ENCODE measurements at places on chromosomes 7 and 10. TPM values are rescaled to one million over a fixed set of nuclear protein-coding genes. Genes with fewer than 3 reads are reported as not detected.
A peak's percentile ranks its signal among the peaks of the same experiment; 100 is the strongest.

The AOC1 gene
- polyA plus RNA-seq = 190 TPM

The LIPF gene
- 7.6 TPM for polyA plus RNA-seq

The ASL gene
- 153 TPM for polyA plus RNA-seq

The TDRD1 gene
- polyA plus RNA-seq = 0.28 TPM

The CRYGN gene
- 0.07 TPM for polyA plus RNA-seq

DNA sequence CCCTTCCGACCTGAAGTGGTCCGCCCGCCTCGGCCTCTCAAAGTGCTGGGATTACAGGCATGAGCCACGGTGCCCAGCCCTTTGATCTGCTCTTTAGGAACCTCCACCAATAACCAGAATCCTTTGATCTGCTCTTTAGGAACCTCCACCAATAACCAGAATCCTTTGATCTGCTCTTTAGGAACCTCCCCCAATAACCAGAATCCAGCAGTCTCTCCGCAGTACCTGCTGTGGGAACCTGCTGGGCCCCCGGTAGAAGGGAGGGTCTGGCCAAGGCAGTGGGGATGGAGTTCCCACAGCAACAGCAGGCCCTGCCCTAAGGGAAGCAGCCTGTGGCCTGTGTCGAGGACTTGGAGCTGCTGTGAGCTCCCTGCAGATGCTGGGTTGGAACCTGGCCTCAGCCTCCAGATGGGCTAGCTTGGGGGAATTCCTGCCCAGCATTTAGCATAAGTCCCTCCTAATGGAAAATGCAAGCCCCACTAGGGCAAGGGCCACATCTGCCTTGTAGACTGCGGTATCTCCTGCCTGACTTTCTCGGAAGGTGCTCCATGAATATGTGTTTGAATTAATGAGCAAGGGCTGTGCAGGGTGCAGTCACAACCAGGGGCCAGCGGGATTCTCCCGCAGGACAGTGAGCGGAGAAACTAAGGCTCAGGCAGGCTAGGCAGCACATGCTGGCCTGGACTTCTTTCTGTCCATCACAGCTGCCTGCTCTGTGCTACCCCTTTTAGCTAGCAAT, 165.8 kb downstream of the UBE2H start:
- DNase-seq = no peak

DNA sequence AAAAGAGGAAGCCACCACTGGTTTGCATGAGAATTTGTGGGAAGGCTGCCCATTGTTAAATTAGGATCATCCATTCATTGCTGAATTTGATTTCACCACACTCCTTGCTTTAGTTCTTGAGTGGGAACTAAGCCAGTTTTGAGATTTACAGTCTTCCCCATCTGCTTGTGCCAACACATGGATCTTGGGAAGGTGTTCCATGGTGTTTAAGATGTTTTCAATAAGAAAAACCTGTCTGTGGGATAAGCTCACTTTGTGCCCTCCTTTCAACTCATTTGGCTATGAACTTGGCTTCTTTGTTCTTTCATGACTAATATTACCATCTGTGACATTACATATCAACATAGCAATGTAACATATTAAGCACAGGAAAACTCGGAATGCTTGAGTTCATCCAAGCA, 73.2 kb downstream of the INHBA start:
- no peak for DNase-seq

- DNase-seq = peak; percentile 71
Observed at GRCh38 chr10:125146791-125147579, 13.4 kb downstream of the CTBP2 start.

- DNase-seq = no peak
Observed at GRCh38 chr7:44765579-44766415, 17.1 kb downstream of the ZMIZ2 start.

DNA sequence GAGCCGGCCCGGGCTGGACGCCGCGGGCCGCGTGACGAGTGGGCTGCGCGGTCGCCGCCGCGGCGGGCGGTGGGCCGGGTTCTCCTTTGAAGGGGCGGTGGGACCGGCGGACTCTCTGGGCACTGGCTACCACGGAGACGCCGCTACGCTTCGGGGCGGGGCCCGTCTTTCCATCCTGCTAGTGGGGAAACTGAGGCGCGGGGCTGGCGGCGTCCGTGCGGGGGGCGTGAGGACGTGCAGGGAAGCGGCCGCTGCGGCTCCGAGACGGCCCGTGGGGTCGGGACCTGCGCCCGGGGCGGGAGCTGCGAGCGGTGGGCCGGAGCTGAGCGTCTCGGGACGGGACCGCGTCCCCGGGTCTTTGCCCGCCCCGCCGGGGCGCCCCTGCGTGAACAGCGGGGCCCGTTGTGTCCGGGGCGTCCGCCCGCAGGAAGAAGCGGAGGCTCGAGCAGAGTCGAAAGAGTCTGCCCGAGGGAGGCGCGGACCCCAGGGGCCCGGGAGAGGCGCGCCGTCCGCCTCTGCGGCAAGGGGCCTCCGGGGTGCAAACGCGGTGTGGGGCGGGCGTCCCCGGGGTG, 548 bp upstream of the BNIP3 start:
- no peak for DNase-seq

GRCh38 chr10:69645296-69646184, 15.5 kb downstream of the FAM241B start:
- DNase-seq = no peak

- no peak for DNase-seq
Observed at GRCh38 chr7:34315032-34315431, 343.0 kb upstream of the NPSR1 start.

DNA sequence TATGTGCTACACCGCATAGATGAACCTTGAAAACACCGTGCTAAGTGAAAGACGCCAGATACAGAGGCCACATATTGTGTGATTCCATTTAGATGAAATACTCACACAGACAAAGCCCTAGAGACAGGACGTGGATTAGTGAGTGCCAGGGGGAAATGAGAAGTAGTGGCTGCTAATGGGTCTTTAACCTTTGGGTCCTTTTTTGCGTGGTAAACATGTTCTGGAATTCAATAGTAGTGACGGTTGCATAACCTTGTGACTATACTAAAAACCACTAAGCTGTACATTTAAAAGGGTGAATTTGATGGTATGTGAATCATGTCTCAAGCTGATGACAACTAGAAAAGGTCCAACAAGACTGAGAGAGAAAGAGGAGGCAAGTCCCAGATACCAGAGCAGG, 15.6 kb downstream of the SMKR1 start:
- no peak for DNase-seq

GRCh38 chr7:91846436-91846835, 34.1 kb downstream of the MTERF1 start:
- DNase-seq = no peak

GRCh38 chr7:91302794-91303193, 38.6 kb downstream of the FZD1 start:
- no peak for DNase-seq

- no peak for DNase-seq
Observed at GRCh38 chr7:131012477-131013031, 278.5 kb upstream of the KLF14 start.

- peak; percentile 14 for DNase-seq
Observed at GRCh38 chr7:70016044-70016770, 417.9 kb downstream of the AUTS2 start.

DNA sequence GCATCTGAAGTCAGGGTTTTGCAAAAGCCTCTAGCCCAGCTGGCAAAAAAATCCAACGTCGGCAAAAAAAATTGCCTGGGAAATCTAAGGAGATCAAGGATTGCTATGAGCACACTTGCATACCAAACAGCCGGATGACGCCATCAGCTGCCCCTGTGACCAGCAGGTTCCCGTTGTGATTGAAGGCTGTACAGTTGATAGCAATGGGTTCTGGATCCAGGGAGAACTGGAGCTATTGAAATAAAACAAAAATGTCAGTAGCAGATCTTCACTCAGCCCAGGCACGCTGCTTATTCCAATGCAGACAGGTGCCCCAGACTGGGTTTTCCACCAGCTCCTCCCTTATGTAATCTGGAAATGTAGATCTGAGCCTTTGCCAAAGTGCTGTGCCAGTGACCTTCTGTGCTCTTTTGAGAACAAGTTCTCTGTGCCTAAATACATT, 18.7 kb upstream of the CYREN start:
- no peak for DNase-seq

GRCh38 chr7:26440233-26441001, 148.8 kb downstream of the SNX10 start:
- no peak for DNase-seq

DNA sequence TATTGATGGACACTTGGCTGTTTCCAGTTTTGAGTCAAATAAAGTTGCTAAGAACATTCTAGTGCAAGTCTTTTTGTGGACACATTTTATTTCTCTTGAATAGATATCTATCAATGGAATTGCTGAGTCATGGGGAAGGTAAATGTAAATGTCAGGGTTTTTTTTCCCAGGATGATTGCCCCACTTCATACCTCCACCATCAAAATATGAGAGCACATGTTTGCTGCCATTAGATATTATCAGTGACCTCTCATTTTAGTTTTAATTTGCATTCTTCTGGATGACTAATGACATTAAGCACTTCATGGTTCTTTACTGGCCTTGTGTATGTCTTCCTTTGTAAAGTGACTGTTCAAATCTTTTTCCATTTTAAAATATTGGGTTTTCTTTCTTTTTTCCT, 45.7 kb downstream of the PAPSS2 start:
- DNase-seq = no peak

DNA sequence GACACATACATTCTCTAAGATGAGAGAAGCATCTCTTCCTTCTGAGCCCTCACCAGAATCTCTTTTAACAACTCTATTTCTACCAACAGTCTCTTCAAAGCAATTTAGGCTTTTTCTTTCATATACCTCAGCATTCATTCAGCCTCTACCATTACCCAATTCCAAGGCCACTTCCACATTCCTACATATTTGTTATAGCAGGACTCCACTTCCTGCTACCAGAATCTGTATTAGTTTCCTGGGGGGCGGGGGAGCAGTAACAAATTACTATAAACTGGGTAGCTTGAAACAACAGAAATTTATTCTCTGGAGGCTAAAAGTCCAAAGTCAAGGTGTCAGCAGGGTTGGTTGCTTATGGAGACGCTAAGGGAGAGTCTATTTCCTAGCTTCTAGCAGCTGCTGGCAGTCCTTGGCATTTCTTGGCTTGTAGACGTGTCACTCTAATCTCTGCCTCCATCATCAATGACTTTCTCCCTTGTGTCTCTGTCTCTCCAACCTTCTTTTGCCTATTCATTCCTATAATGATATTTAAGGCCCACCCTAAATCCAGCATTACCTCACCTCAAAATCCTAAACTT, 7.4 kb downstream of the PRPS1L1 start:
- peak; percentile 14 for DNase-seq

- DNase-seq = no peak
Observed at GRCh38 chr7:155996718-155997280, 184.5 kb upstream of the SHH start.

DNA sequence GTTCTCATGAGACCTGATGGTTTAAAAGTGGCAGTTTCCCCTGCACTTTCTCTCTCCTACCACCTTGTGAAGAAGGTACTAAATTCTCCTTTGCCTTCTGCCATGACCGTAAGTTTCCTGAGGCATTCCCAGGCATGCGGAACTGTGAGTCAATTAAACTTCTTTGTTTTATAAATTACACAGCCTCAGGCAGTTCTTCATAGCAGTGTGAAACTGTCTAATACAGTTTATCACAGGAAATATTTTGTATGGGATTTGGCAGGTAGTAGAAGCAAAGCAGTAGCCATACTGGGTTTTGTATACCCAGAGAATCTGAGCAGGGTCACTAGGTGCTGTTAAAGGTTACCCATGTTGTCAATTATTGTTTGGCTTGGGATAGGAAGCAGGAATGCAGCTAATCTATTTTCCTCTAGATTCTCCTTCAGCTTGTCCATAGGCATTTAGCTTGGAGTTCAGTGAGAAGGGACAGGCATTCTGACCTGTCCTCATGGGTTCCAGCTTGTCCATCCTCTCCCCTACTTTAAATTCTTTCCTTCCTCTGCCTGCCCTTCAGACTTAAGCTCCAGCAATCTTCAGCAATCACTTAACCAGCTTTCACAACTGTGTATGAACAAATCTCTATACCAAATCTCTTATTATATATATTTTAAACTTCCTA, 186.7 kb downstream of the PCLO start:
- no peak for DNase-seq

DNA sequence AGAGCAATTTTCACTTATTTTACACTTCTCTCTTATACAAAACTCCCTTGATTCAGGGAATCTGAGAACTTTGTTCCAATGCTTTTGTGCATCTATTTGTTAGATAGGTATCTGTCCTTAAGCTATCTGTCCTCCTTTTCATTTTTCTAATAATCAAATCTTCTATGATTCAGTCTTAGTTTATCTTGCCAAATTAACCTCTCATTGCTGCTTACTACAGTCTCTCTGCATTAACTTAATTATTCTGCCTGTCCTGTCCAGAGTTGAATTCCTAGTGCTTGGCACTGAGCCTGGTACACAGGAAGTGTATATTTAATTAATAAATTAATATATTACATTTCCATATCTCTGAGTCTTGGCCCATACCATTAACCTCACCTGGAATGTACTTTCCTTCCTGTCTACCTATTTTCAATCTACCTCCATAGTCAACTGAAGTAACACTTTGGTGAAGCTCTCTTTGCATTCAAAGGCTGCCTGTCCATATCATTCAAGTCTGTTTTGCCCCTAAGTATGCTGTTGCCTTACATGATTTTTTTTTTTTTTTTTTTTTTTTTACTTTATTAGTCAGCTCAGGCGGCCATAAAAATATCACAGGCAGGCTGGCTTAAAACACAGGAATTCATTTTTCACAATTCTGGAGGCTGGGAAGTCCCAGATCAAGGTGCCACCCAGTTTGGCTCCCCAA, 66.0 kb upstream of the CSTF2T start:
- no peak for DNase-seq

GRCh38 chr10:49689882-49690510, 10.5 kb downstream of the C10orf53 start:
- no peak for DNase-seq

Measured in small intestine (tissue), 16 donors.